ENCODE measurements at places on chromosomes 4 and X.

GRCh38 chrX:148658115-148658730 lies 157.8 kb downstream of the AFF2 start:
- no peak for DNase-seq

DNA sequence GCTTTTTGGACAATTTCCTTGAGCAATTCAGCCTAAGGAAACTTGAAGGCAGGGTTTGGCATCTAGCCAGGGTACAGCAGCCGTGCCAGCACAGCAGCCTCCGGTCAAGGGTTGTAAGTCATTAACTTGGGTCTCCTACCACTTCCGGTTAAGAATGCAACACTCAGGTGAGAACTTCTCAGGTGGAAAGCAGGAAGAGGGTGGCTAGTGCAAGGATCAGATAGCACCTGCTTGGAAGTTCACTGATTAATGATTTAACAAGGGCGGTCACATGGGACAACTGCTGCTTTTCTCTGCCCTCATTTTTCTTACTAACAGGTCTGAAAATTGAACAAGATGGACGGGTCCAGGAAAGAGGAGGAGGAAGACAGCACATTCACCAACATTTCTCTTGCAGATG lies 30.1 kb upstream of the SCOC start:
- no peak for DNase-seq

DNA sequence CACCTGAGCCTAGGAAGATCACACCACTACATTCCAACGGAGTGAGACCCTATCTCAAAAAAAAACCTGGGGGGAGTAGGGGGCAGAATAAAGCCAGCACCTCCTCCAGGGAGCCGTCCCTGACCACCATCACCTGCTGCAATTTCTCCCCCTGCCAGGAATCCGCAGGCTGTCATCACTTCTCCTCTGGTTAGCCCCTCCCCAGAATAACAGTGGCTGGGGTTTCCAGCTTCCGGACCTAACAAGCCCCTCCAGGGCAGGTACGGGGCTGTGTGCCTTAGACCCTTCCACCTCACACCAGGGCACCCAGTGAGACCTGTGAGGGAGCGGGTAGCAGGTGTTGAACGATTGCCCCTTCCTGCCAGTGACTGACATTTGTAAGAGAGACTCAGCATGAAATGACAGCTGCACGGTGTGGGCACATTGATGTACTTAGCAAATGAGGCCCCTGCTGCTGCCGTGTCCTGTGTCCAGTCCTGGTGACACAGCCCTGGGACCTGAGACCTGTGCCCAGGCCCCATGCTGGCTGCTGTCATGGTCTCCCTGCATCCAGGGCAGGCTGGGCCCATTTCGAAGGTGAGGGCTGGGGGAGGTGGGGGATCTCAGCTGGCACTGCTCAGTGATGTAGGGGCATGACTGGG lies 6.7 kb upstream of the WFS1 start:
- DNase-seq, result no peak

DNA sequence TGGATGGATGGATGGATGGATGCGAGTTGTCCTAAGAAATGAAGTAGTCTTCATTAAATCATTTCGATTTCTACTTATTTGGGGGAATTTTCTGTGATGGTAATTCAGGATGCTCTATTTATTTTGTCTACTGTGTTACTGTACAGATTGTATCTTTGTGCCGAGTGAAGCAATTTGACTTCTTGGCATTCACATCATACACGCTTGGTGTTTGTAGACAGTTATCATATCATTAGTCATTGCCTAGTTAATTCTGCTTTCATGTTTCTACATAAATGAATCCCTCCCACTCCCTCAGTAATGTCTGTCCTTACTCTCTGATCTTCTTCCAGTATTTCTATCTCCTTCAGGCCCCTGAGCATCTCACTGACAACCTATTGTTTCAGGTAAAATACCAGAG lies 64.0 kb downstream of the RASGEF1B start:
- no peak for DNase-seq

DNA sequence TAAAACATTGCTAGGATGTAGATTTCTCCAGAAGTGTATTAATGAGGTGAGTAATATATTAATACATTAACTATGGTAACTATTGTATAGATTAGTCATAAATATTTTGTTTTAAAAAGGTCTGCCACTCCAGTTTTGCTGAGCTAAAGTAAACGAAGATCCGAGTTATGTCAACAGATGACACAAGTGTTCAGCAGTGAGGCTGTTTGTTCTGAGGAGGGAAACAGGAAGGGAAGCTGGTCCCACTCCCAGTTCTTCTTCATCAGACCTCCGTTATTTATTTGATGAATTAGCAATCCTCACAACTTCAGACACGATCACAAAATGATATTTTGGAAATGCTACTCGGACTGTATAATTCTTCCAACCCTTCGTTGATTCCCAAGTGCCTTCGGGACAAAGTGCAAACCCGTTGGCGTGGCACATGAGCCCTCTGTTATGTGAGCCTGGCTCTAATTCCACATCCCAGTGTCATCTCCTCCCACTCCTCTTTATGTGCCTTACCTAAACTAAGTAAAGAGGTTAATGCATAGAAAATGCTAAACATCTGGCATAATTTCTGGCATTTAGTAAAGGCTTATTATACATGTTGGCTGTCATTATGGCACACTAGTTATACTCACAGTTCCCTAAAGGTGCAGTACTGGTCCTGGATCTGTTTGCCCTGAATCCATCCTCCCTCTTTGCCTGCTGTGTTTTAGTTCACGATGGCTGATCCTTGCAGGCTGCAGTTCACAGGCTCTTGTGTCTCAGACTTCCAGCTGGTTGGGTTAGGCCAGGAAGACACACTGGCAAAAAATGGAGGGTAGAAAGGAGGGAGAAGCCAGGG lies 190.6 kb upstream of the LNX1 start:
- no peak for DNase-seq

GRCh38 chr4:69957209-69957608 lies 8.3 kb downstream of the CSN2 start:
- DNase-seq, result no peak

GRCh38 chrX:66098162-66098561 lies 58.3 kb upstream of the VSIG4 start:
- DNase-seq, result no peak

DNA sequence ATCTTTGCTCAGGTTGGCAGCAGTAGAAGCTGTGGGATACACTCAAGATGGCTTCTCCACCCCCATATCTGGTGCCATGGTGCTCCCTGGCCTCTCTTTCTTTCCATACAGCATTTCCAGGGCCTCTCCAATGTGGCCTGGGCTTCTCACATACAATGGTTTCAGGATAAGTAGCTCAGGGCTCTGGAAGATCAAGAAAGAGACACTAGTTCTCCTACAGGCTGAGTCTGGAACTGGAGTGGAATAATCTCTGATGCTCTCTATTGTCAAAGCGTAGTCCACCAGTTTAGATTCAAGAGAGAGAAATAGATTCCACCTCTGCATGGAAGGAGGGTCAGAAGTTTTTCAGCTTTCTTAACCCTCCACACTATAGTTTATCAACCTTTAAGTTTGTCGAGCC lies 138.2 kb upstream of the AADAT start:
- DNase-seq, result no peak

- DNase-seq, result no peak
Observed at GRCh38 chr4:168593399-168593798, 96.5 kb downstream of the PALLD start.

DNA sequence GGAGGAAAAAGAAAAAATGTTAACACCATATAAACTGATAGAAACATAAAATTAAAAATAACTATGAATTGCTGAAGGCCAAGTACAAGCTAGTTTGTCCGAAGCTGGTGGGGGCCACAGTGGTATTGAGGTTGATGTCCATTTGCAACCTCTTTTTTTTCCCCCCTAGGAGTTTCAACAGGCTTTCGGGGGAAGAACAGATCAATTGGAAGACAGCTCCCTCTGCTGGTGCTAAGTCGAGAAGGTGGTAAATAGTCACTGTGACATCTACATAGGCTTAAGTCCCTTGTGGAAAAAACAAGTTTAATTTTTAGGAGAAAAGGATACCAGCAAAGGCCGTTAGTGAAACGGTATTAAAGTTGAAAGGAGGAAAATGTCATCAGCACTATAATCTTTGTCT lies 115.7 kb upstream of the ZXDA start:
- peak; percentile 0 for DNase-seq

GRCh38 chr4:74206088-74206825 lies 48.3 kb downstream of the MTHFD2L start:
- DNase-seq, result no peak

DNA sequence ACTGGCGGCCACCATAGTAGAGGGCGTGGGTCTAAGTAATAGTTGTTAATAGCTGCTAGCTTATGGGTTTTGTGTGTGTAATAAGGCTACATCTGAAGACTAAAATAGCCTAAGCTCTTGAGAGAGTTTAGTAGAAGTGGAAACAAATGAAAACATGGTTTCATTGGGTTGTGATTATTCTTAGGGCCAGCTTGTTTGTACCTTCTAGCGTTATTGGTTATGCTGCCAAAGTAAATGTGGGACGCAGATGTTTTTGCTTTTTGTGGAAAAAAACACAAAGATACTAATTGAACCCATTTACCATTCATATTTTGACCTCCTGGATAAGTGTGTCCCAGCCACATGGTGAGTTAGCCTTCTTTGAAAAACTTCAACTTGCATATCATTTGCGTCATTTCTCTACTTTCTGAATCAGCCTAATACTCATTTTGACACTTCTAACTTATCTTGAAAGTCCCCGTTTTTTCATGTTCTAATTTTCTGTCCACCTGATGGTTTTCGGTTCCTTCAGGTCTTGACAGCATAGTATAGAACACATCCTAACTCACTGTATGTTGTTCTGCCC lies 305.3 kb downstream of the FRMPD4 start:
- DNase-seq, result no peak

DNA sequence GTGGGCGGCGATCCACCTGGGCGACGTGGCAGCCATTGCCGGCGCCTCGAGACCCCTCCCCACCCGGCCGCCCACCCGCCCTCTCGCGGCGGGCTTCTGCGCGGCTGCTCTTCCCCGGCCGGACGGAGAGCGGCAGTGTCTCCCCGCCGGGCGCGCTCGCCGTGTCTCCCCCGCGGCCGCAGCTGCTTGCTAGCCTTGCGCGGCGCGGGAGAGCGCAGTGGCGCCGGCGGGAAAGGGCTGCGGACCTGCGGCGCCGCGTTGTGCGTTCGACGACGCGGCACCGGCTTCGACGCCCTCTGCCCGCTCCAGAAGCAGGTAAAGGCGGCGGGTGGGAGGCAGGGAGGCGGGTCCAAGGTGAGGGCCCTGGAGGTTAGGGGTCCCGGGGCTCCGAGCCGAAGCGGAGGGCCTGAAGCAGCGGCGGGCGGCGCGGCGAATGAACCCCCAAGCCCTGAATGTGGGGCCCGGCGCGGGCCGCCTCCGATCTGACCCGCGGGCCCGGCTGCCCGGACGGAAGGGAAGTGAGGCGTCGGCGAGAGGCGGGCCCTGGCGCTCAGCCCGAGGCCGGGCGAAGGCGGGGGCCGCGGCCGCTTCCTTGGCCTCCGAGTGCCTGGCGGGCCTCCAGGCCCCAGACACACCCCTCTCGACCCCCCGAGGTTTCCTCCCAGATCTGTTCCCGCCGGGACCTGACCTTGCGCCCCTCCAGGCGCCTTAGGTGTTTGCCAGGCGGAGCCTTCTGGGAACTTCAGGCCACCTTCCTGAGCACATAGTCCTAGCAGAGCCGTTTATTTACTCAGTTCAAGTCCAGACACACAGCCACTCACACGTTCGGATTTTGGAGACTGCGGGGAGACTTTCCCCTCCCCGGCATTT lies at the start of gene N4BP2:
Gene N4BP2, plus strand, starts transcription at position 135 of the 870 bp plus-strand sequence. CDS start 40,491 bp downstream, outside the sequence.
- DNase-seq, result peak; percentile 32

- DNase-seq, result peak; percentile 64
Observed at GRCh38 chrX:71098302-71098701, 2.7 kb downstream of the FOXO4 start.

DNA sequence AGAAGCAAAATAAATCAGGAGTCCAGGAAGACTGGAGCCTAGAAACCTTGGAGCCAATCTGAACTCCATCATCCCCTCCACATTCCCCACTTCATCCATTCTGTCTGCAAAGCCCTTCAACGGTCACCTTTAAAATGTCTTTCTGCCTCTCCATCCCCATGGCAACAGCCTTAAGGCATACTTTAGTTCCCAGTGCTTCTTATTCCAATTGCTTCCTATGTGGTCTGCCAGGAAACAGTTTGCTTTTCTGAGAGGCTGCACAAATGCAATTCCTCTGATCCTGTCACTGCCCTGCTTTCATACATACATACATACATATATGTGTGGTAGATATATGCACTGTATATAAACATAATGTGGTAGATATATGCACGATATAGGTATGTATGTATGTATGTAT lies 786 bp upstream of the MAGEH1 start:
- no peak for DNase-seq

DNA sequence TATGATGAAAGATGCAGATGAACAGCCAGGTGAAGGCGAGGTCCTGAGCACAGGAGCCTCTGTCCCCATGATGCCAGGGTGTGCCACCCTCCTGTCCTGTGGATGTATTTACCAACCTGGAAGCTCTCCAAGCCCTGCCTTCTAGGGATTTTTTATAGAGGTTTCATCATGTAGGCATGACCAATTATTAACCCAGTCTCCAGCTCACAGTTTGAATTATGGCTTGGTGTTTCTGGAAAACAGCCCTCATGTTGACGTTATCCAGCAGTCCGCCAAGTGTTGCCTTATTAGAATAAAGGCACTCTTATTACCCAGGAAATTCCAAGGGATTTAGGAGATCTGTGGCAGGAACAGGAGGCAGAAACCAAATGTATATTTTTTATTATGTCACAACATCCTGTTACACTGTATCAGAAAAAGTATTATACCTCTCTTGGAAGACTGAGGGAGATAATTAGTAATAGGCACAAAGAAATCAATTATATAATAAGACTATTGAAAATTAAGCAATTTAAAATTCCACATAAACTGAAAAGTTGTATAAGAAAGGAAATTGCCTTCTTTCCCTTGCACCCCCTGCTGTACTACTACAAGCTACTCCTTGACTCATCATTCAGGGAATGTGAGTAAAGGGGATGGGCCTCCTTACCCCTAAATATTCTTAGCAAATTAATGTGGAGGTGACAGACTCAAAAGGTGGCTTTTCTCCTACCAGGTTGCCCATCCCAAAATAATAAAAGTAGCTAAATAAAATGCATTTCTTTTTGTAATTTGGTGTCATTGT lies 129.6 kb downstream of the ZNF330 start:
- no peak for DNase-seq

GRCh38 chr4:146654687-146655520 lies 16.2 kb downstream of the POU4F2 start:
- no peak for DNase-seq

DNA sequence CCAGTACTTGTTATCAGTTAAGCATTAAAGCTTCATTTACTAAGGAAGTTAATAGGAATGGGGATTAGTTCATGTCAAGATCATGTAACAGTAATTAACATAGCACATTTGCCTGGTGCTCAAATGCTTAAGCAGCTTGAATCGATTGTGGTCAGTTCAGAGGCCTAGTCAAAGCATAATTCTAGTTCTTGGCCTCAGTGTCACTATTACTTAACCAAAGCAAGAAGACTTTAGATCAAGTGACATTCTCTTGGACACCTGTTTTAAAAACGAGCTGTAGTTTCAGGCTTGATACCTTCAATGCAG lies 115.2 kb upstream of the BMPR1B start:
- no peak for DNase-seq
